ENCODE measurements at places on chromosomes 12 and 14.

GRCh38 chr12:95733141-95733825 is 57.3 kb downstream of the NTN4 start:
- DNase-seq, result no peak

DNA sequence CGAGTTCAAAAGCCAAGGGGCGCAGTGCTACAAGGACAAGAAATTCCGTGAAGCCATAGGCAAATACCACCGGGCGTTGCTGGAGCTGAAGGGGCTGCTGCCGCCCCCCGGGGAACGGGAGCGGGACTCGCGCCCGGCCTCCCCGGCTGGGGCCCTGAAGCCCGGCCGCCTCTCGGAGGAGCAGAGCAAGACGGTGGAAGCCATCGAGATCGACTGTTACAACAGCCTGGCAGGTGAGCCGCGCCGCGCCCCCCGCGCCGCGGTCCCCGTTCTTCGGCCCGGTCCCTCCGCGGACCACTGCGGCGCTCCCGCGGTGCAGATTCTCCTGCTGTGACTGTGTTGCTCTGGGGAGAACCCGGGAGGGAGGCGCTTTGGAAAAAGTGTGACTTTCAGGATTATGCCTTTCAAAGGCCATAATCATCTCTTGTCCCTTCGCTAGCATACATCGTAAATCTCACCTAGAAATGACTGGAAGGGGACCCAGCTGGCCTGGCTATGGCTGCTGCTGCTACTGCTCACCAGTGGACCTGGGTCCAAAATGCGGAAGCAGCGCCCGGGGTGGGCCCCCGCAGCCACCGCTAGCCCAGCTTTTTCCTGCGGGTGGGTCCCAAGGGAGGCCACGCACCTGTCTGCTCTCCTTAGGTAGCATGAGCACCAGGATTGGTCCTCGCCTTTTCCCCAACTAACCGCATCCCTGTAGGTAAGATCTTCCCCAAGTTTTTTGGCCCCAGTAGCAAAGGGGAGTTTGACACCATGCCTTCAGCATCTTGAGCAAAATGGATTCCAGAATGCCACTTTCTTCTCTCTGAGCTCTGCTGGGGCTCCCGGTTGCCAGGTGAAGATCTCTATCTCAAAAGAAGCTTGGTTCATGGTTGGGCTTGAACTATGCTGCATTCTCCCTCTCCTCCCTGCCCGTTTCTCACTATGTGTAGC is 853 bp downstream of the TTC9 start:
- DNase-seq, result peak; percentile 46

- DNase-seq, result no peak
These were observed 56.2 kb downstream of the ACTN1 start for GRCh38 chr14:68922886-68923285.

- no peak for DNase-seq
These were observed 163.7 kb upstream of the NOVA1 start for GRCh38 chr14:26761532-26761931.

DNA sequence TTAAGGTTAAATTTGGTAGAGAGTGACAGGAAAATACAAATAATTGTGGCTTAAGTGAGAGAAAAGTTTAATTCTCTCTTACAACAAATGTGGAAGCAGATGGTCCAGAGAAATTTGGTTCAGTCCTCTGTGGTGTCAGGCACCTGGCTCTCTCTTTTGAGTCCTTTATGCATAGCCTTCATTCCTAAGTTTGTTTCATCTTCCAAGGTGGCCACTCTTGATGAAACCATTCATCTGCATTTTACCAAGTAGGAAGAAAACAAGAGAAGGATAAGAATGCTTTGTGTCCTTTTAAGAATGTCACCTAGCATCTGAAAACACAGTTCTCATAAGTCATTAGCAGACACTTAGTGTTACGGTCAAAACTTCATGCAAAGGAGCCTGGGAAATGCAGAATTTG is 442.5 kb downstream of the CCER1 start:
- no peak for DNase-seq

DNA sequence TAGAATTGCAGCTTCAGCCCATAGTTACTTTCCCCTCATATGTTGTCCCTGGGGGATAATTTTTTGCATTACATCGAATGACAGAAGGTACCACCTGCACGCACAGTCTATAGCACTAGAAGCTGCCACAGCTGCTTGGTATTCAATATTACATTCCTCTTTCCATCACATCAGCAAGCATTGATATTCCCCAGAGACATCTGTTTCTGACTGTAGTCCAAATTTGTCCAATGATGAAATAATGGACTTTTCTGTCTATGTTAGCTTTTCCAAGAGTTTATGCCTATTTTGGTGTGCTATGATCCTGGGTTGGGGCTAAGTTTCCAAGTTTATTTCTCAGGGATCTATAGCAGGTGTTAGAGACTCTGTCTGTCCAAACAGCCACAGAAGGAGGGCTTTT is 335.4 kb downstream of the LRIG3 start:
- no peak for DNase-seq

- no peak for DNase-seq
These were observed 28.8 kb downstream of the MAP3K9 start for GRCh38 chr14:70780396-70781075.

DNA sequence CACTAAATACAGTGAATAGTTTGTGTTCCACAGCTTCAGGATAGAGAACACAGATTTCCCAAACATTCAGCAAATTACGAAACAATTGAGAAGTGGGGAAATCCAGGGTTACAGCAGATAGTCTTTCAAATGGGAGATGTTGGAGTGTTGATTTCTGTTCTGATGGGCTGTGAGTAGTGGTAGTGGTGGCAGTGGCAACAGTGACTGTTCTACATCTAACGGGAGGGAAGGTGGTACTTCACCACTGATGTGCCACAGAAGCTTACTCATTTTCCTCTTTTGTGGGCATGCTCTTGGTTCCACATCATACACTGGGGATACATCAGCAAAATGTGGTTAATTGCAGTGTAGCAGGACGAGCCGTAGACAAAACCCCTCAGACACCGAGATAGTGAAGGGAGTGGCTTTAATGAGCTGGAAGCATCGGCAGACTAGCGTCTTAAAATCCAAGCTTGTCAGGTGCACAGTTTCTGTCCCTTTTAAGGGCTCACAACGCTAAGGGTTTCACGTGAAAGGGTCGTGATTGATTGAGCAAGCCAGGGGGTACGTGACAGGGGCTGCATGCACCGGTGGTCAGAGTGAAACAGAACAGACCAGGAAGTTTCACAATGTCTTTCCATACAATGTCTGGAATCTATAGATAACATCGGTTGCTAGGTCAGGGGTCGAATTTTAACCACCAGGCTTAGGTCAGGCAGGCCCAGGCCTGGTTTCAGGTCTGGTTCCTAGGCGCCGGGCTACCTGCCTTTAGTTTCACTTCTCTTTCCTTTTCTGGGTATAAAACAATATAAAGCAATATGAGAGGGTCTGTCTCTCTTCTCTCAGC is 330.6 kb upstream of the FBXO33 start:
- no peak for DNase-seq

DNA sequence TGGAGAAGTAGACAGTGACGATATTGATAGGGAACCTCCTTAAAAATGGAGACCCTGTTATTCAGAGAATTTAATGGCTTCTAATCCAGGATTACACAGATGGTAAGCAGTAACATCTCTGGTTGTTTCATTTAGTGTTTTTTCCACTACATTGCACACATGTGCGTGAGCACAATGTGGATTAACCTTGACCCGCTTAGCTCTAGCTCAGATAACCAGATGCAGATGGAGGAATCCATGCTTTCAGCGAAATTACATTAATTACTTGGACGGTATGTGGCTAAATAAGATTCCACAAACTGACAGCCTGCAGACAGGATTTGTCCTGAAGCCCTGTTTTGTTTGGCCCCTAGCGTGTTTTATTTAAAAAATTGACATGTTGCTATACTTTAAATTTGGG is 378.4 kb downstream of the CCDC91 start:
- no peak for DNase-seq

DNA sequence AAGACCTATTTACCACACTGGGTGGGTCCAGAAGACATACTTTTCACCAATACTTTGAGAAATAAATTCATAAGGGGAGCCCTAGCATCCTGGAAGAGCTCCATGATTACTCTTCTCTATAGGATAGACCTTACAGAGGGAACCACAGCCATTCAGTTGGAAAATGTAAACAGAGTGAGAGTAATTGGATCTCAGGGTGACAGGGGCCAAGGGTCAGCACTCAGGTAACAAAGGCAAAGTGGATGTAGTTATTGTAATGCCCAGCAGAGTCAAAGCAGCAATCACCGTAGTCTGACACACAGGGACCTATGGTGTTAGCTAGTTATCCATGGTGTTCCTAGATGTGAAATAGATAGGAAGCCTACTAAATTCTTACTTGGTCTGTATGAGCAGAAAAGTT is 10.8 kb upstream of the GTF2A1 start:
- DNase-seq, result no peak

DNA sequence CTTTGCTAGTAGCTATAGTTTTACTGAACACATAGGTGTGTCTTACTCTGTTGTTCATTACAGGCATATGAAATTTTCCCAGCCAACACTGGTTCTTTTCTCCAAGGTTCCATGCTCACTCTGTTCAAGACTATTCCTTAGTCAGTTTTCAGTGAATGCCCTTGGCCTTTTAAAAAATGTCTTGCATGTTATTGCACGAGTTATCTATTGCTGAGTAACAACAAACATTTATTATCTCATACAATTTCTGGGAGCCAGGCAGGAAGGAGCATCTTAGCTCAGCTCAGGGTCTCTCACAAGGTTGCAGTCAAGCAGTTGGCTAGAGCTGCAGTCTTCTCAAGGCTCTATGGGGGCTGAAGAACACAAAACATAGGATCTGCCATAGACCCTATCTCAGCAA is 223.5 kb downstream of the BTG1 start:
- DNase-seq, result no peak

DNA sequence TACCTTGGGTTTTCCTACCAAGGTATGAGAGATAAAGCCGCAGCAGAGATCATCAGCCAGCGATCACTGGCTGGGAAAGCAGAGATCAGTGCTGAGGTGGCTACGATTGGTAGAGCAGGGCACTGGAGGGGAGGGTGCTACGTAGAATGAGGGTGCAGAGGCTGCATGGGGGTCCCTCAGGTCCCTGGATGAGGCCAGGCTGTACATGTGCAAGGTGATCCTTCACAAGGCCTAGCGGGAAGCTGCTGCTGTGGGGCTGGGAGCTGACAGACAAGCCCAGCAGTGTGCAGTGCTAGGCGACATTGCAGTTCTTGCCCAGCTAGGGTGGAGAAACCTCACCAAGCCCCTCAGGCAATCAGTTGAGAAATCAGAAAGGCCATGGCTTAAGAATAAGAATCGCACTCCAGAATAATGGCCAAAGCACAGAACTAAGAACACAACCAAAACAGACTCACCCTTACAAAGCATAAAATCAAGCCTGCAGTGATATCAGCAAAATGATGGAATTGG is 37.2 kb upstream of the GPR132 start:
- DNase-seq, result no peak

DNA sequence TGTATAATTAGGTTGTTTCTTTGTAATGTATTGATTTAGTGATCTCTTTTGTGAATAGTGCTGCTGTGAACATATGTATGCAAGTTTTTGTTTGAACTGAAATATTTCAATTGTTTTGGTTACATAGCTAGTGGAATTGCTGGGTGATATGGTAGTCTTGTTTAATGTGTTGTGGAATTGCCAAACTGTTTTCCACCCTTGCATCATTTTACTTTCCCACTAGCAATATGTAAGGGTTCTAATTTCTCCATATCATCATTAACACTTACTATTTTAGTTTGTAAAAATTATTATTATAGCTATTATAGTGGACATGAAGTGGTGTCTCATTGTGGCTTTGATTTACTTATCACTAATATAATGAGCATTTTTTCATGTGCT is 5.9 kb downstream of the G2E3 start:
- no peak for DNase-seq

GRCh38 chr12:123115409-123116121 is 35.3 kb downstream of the PITPNM2 start:
- DNase-seq, result no peak

- DNase-seq, result no peak
These were observed 109.2 kb downstream of the IGF1 start for GRCh38 chr12:102371165-102371564.

DNA sequence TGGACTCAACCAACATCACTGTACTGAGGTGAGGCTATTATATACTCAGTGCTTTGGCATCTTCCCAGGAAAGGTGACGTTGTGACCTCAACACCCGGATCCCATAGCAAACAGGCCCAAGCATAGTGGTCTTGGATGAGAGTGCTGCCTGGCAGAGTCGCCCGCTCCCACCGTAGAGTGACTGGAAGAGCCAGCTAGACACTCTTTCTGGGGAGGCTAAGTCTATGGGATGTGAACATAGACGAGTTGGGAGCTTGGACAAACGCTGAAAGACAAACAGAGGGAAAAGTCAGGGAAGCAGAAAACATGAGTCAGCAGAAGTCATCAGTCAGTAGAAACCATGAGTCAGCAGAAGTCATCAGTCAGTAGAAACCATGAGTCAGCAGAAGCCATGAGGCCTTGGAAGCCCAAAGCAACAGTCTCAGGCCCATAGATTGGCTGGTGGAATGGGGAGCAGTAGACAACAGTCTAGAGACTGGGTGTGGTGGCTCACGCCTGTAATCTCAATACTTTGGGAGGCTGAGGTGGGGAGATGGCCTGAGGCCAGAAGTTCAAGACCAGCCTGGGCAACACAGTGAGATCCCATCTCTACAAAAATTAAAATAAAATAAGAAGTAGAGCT is 66.4 kb upstream of the MAP1LC3B2 start:
- peak; percentile 43 for DNase-seq

GRCh38 chr12:116955382-116956021 is 44.8 kb downstream of the FBXW8 start:
- no peak for DNase-seq

- no peak for DNase-seq
These were observed 58.9 kb upstream of the FRMD6 start for GRCh38 chr14:51592836-51593235.

DNA sequence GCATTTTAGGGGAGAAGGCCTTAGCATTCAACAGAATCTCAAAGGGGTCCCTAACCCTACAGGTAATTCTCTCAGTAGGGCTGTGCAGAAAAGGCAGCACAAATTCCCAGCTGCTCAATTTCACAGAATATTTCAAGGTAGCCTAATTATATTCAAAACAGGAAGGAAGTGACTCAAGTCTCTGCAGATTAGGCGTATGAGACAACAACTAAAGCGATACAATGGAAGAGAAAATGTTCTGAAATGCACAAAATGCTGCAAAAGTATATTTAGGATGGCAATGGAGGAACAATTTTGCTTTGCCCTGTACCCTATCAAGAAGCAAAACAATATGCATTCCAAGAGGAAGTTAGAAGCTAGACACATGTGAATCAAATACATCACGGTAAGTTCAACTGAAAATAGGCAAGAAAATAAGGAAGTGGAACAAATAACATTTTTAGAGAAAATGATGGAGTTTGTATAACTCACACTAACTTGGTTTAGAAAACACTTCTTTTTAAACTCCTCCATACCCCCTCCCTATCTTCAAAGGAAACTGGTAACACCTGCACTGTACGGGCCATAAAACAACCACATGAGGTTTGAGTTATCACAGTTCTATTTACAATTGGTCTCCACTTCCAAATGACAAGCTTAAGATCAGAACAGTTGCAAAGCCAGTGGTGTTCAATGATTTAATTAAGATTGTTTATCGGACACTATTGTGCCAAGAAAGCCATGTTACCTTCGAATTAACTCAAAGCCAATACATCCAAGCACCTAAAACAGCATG is 1.6 kb downstream of the GIT2 start:
- no peak for DNase-seq
